ENCODE measurements at places on chromosomes 5 and 9.
A peak's percentile ranks its signal among the peaks of the same experiment; 100 is the strongest.

DNA sequence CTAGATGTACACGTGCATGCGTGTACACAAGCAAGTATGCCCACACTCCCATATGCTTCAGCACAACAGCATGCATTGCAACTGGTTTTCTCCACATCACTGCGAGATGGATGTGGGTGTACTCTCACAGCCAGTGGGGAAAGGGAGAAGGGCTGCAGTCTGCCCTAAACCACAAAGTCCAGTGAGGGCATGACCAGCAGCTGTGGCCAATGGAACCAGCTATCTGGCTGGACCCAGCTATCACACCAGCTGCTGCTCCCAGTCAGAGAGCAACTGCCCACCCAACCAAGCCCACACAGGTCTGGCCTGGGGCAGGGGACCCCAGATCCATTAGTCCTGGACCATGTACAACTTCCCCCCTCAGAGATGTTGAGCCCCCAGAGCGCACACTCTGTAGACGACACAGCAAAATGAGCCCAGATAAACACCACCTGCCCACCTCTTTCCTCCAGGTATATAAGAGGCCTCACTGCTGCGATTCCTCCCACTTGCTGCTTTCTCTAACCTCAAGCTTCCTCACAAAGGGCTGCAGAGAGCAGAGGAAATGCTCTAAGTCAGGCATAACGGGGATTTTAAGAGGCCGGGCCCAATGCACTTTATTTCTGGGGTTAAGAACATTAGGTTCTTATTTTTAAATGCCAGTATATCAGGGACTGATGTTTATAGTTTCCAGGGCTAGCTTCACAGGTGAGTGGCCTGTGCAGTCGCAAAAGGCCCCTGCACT, 39.0 kb downstream of the SHB start:
- DNase-seq: no peak
- H3K4me1 ChIP-seq: peaks cover 10% of the 10 kb centered on the region
- H3K27ac ChIP-seq: no peak overlapping the region
- no peaks in the 10 kb centered on the region for H3K36me3 ChIP-seq
- H3K4me3 ChIP-seq: no peak overlapping the region
- H3K27me3 ChIP-seq: no peaks in the 10 kb centered on the region

GRCh38 chr5:179974946-179975712, 67.4 kb upstream of the TBC1D9B start:
- no peaks in the 10 kb centered on the region for H3K4me1 ChIP-seq
- no peak overlapping the region for H3K27ac ChIP-seq
- H3K4me3 ChIP-seq: no peak overlapping the region

DNA sequence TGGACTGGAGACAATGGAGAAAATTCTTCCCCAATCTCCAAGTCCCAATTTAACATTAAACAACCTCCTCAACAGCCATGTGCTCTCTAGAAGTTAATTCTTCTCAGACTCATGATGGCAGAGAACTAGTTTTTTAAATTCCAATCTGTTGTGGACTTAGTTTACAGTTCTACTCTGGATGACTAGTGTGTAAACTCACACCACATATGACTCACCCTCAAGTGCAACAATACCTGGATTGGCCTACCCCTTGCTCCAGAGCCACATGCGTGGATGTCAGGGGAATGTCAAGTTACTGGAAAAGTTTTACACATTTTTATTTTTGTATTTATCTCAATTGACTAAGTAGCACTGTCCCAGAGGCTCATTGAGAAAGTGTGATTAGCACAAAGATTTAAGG, 136.0 kb upstream of the EFNA5 start:
- H3K4me3 ChIP-seq: no peak overlapping the region
- H3K27me3 ChIP-seq: peaks cover 11% of the 10 kb centered on the region
- no peak overlapping the region for H3K27ac ChIP-seq
- no peaks in the 10 kb centered on the region for H3K36me3 ChIP-seq
- no peak for DNase-seq

GRCh38 chr5:72468606-72469005, 38.6 kb downstream of the ZNF366 start:
- DNase-seq: no peak
- peaks cover 7% of the 10 kb centered on the region for H3K27me3 ChIP-seq
- peaks cover 4% of the 10 kb centered on the region for H3K4me1 ChIP-seq

DNA sequence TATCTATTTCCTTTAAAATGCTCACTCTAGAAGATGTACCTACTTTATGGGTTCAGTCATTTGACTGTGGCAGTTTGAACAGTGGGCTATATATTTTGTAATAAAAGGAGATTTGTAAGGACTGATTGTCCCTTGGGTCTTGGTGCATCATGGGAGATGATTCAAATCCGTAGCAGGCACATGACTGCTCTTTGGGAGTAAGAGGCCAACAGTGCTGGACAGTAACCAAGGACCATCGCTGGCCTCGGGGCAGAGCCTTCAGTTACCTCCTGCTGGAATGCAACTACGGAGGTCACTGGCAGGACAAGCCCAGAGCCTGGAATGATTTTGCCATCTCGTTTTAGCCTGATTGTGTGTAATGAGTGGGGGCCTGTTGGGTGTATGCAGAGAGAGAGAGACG, 7.0 kb upstream of the MAMDC2 start:
- peaks cover 3% of the 10 kb centered on the region for H3K36me3 ChIP-seq
- no peak overlapping the region for H3K27ac ChIP-seq
- H3K4me3 ChIP-seq: no peak overlapping the region
- peaks cover 34% of the 10 kb centered on the region for H3K27me3 ChIP-seq

DNA sequence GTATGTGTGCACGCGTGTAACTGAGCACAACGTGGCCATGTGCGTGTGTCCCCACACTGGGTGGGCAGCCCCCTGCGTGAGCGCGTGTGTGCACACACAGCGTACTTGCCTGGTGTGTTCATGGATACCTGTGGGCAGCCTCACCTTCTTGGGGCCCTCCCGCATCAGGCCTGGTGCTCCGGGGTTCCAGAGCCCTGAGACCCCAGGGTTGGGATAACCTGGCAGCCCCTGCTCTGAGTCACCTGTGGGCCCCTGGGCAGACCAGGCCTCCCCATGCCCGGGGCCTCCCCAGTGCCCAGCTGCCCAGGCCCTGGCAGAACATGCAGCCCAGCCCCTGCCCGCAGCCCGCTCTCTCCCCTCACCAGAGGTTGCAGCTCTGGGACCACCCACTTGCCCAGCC, 25.2 kb downstream of the LHX3 start:
- H3K27ac ChIP-seq: no peak overlapping the region
- no peak overlapping the region for H3K4me3 ChIP-seq
- H3K4me1 ChIP-seq: peaks cover 14% of the 10 kb centered on the region
- H3K27me3 ChIP-seq: peaks cover 17% of the 10 kb centered on the region
- no peak for DNase-seq
- no peaks in the 10 kb centered on the region for H3K36me3 ChIP-seq

DNA sequence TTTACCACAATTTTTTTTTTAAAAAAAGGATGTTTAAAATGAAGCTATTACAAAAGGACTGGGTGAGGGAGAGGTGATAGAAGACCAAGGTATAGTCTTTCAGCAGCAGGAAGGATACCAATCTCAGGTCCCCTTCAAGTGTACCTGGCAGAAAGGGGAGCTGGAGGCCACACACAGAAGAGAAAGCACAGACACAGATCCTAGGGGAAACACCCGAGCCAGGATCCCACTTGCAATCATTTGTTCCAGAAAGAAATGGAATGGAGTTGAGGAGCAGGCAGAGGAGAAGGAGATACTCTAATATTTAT, 5.6 kb downstream of the GNPDA1 start:
- H3K27ac ChIP-seq: peak overlapping the region; percentile 56
- no peaks in the 10 kb centered on the region for H3K27me3 ChIP-seq
- H3K4me1 ChIP-seq: peaks cover 8% of the 10 kb centered on the region
- H3K4me3 ChIP-seq: no peak overlapping the region
- H3K36me3 ChIP-seq: peaks cover 27% of the 10 kb centered on the region
- DNase-seq: no peak

Data from progenitor cell of endocrine pancreas (in vitro differentiated cells).